NCI-H1105 treated with DMSO at 0.1 percent for 48 hours (cell line): ENCODE measurements at places on chromosomes 2 and 18.

- no peak for DNase-seq
Measured at GRCh38 chr2:177434475-177434874, 41.9 kb downstream of the AGPS start.

DNA sequence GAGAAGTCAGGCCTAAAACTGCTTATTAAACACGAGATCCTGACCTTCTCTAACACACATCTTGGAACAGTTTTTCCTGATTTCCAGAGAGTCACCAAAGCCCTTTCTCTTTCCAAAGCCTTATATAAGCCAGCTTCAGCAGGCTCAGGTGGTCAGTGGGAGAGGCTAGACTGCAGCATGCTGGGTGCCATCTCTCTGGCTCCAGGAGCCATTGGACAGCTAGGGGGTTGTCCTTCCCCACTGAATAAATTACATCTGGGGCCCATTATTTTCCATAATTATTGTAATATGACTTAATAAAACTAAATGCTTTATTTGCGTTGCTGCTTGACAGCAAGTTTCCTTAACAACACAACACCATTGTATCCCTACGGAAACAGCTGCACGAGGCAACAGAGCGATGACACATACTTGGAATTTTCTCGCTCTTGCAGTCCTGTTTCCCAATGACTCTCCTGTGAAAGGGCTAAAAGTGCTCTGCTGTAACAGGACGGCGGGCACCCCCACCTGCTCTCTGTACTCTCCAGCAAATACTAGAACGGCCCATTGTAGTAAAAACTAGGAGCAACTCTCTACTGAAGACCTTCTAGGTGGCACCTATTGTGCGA is 160.6 kb downstream of the RNF144A start:
- no peak for DNase-seq

GRCh38 chr2:3025984-3026383 is 351.6 kb downstream of the EIPR1 start:
- DNase-seq: no peak

- no peak for DNase-seq
Measured at GRCh38 chr2:19687017-19687659, 214.6 kb downstream of the TTC32 start.

- no peak for DNase-seq
Measured at GRCh38 chr2:208150956-208151355, 5.0 kb upstream of the CRYGB start.

DNA sequence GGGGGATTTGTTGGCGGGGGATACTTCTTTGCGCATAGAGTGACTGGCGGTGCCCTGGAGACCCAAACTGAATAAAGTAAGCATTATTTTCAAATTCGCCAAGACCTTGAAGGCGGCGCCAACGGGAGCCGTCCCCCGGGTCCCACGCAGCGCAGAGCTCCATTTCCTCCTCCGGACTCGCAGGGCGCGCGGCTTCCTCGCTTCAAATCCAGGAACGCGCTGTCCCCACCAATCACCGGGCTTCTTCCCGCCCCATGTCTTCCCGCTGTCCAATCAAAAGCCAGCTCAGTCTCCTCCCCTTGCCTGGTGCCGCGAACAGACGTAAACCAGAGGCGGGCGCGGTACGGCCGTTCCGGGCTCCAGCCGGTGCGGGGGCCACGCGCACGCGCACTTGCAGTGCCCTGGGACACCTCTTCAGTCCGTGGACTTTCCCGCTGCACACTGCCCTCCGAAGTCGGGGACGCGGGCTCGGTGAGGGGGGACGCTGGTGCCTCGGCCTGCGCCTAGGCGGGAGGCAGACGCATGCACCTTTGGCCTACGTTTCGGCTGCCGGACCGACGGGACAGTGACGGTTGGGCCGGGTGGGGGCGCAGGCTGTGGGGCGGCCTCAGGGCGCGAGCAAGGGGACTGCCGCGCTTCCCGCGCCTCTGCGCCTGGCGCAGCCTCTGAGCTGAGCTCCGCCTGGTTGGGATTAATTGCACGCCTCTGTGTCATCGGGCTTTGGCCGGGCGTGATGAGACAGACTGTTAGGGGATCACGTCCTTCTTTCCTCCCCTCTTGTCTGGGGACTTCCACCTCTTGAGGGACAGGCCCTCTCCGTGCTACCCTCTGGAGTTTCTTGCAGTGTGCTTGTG is at the start of gene CEP192:
Gene CEP192, plus strand, starts transcription at position 396 of the 854 bp plus-strand sequence. CDS start 8,063 bp downstream, outside the sequence.
- DNase-seq: peak; percentile 99

- no peak for DNase-seq
Measured at GRCh38 chr2:217966423-217967070, 36.2 kb downstream of the TNS1 start.

DNA sequence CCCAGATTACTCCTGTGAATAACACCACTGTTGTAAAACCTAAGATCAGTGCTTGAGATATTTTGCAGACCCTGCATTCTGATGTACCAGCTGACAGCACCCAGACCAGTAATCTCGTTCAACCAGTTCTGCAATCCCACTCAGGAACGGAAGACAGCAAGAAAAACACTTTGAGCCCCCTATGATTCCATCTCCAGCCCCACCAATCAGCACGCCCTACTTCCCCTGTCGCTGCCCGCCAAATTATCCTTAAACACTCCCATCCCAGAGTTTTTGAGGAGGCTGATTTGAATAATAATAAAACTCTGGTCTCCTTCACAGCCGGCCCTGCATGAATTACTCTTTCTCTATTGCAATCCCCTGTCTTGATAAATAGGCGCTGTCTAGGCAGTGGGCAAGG is 173.9 kb upstream of the CDH2 start:
- DNase-seq: no peak

DNA sequence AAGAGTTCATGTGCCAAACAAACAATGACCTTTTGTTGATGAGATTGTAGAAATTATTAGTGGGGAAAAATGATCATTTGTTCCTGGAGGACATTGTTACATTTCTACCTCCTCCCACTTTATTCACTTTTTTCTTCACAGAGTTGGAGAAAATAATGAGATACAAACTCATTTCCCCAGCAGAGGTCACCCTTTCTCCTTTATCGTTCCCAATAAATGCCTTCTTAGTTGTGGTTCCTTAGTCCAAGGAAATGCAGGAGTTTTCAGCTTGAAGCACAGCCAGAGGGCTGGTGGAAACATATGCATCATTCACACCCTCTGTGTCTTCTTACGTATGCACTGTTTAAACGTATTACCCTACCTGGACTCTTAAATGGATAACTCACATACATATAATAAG is 108.8 kb downstream of the SLC4A3 start:
- peak; percentile 65 for DNase-seq

DNA sequence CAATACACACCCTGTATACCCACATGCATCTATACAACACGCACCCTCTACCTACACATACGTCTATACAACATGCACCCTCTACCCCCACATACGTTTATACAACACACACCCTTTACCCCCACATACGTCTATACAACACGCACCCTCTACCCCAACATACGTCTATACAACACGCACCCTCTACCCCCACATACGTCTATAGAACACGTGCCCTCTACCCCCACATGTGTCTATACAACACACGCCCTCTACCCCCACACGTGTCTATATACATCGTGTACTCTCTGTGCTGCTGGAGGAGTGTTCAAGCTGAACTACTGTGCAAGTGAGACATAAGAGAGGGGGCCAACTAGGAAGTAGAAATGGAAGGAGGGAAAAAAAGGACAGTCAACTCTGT is 621.7 kb upstream of the HS6ST1 start:
- no peak for DNase-seq

- no peak for DNase-seq
Measured at GRCh38 chr18:48792611-48793380, 158.0 kb downstream of the SMAD7 start.

GRCh38 chr18:79317703-79318102 is 78.0 kb upstream of the NFATC1 start:
- DNase-seq: no peak

- peak; percentile 85 for DNase-seq
Measured at GRCh38 chr2:145028101-145028920, 508.4 kb upstream of the ZEB2 start.

DNA sequence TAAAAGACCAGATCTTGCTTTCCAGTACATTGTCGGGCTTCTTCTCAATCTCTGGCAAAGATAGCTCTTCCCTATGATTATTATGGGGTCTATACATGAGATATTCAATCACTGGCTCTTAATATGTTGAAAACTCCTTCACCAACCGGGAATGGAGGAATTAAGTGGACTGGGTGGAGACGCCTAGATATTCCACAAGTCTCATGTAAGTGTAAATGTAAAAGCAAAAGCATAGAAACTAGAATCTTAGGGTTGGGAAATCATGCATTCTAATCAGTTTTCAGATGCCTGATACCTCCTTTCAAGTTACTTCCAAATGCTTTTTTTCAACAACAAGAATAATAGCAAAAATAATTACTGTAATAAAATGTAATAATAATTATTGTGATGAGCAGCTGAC is 38.0 kb downstream of the DPP4 start:
- no peak for DNase-seq

GRCh38 chr18:70068981-70069380 is 121.3 kb upstream of the CD226 start:
- DNase-seq: no peak

DNA sequence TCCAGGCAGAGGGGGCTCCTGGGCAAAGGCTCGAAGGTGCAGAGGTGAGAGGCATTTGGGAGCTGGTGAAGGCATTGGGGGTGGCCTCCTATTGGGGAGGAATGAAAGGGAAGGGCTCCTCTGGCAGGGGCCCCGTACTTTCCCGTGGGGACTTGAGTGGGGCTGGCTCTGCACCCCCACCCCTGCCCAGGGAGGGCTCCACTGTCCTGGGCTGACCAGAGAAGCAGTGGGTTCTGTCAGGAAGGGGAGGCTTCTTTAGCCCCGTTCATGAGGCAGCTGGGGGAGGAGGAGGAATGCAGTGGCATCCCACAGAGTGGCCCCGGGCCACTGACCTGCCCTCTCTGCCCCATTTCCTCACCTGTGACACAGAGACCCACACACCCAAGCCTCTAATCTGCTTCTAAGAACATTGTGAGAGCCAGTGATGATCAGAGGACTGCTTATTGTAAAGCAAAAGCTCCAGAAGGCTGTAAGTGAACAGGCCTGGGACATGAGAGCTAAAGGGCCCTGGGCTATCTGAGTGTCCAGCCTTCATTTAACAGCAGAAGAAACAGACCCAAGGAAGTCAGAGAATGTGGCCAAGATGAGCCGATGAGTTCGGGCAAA is 38.6 kb upstream of the GPAT2 start:
- DNase-seq: no peak

- DNase-seq: no peak
Measured at GRCh38 chr2:231413456-231413855, 17.9 kb downstream of the B3GNT7 start.

DNA sequence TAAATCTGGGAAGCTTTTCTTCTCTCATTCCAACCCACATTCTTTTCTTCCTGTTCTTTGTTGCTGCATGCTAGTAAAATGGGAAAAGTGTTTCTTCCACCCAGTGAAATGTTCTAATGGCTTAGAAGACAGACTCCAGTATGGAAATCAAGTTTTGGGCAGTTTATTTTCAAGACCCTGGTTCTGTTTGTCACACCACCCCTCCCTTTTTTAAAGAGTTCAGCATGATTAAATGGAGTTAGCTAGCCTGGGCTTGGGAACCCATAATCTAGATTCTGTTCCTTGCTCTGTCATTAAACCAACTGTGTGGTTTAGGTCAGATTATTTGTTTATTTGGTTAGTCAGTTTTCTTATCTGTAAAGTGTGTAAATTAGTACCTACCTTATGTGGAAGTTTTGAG is 151.8 kb upstream of the NT5C1B start:
- no peak for DNase-seq

GRCh38 chr18:3683483-3683882 is 233.5 kb downstream of the TGIF1 start:
- peak; percentile 2 for DNase-seq

DNA sequence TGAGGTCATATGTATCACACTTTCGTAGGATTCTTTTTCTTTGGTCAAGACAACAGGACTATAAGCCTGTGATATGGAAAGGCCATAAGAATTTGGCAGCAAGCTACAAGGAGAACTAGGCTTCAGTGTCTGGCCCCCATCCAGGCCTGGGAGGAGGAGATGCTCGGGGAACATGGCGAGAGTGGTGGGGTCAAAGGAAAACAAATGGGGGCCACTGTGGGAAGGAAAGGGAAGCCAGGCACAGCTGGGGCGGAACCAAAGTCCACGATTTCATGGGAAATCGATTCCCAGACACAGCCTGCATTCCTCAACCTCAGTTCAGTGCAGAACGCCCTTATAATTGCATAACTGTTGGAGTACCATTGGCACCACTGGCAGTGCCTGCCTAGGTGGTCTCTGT is 58.2 kb downstream of the MBP start:
- no peak for DNase-seq

- DNase-seq: no peak
Measured at GRCh38 chr2:117851969-117852368, 37.5 kb downstream of the DDX18 start.

DNA sequence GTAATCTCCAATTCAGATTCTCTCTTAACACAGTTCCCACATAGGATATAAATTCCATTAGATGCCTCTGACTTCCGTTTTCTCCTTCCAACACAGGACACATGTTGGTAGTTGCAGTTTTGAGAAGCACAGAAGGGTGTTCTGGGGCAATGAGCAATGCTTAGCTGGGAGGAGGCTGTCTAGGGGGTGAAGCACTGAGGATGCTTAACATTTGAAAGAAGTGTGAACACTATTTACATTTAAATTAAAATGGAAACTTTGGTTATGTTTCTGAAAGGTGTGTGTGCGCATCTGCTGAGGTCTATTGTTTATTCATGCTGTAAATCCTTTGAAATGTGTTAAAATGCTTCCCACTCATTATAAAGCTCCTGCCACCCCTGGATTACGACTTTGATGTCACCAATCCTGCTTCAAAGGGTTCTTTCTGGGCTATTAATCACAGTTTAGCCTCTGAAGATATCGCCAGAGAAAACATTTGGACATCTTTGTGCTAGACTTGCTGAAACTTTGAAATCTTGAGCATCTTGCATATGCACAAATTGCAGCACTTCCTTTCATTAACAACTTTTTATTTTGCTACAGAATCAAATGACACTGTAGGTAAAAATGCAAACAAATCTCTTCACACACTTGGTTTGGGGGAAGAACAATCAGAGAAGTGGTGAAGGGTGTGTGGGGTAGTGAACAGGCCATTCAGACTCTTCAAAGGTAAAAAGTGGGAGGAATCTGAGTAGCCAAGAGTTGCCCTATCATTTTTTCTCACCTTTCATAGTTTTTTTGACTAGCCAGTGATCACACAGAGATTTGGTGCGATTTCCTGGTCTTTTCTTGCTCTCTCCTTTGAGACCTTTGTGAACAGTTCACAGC is 258.4 kb downstream of the MYO3B start:
- no peak for DNase-seq

GRCh38 chr2:178397002-178397605 is 53.9 kb downstream of the PRKRA start:
- peak; percentile 70 for DNase-seq

DNA sequence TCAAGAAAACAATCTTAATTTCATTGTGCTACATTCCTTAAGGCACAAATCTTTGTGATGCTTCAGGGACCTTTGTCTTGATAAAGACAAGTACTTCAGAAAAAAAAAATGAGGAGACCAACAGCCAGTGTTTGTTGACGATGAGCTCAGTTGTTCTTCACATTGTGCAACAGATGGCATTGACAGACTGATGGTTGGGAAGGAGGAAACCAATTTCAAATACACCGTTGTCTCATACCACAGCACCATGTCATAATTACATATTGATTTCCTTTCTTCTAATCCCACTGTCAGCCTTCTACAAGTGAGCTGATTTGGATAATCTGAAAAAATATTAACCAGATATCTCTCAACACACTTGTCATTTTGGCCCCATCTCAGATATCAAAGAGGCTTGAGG is 53.7 kb upstream of the GRB14 start:
- DNase-seq: no peak

- DNase-seq: peak; percentile 40
Measured at GRCh38 chr2:72916743-72917137, 579 bp upstream of the EMX1 start.

- DNase-seq: peak; percentile 39
Measured at GRCh38 chr2:191020742-191021381, 6.9 kb upstream of the STAT1 start.

GRCh38 chr2:148622366-148622765 is 22.2 kb upstream of the EPC2 start:
- no peak for DNase-seq
